ENCODE measurements at places on chromosomes 4 and X. TPM values are rescaled to one million over a fixed set of nuclear protein-coding genes. Genes with fewer than 3 reads are reported as not detected.

Gene PAGE2B
- not detected for total RNA-seq

- H3K36me3 ChIP-seq: no peaks in the 10 kb centered on the region
- DNase-seq: no peak
- H3K4me3 ChIP-seq: no peak overlapping the region
These were observed 51.2 kb downstream of the HMX1 start for GRCh38 chr4:8820178-8821102.

- H3K27ac ChIP-seq: peak overlapping the region; percentile 96
- H3K36me3 ChIP-seq: peaks cover 5% of the 10 kb centered on the region
- DNase-seq: no peak
- H3K4me1 ChIP-seq: peaks cover 7% of the 10 kb centered on the region
These were observed 764 bp downstream of the TRAPPC11 start for GRCh38 chr4:183659872-183660242.

Gene LAP3
- total RNA-seq: 47.7 TPM

Gene SPANXD
- total RNA-seq: not detected

Gene CEP44
- total RNA-seq: 15.6 TPM

DNA sequence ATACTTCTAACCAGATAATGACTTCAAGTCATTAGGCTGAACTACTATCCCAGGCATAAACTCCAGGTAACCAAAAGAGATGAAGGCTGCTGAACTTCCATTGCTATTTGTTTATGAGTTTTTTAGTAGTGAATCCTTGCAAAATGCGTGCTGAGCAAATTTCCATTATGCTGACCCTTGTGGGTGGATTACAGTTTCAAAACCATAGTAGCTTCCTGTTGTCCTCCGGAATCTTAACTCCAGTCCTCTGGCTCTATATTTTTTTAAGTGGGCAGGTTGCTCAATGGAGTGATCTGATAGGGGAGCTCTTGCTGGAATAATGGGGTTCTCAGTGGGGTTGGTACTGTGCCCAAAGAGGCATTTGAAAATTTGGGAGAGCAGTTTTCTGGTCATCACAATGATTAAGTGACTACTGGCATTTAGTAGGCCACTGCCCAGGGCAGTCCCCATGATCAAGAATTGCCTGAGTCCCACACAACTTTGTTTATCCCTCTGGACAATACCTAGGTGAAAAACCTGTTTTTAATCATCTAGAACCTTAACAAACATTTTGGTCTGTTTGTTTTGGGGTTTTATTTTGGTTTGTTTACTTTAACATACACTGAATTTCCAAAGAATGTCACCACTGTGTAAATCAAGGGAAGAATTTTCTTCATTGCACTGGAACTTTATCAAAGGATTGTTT is 302.3 kb upstream of the GATB start:
- DNase-seq: peak; percentile 23
- peaks cover 18% of the 10 kb centered on the region for H3K4me1 ChIP-seq
- peak overlapping the region; percentile 43 for H3K27ac ChIP-seq
- H3K4me3 ChIP-seq: no peak overlapping the region
- H3K27me3 ChIP-seq: no peaks in the 10 kb centered on the region

DNA sequence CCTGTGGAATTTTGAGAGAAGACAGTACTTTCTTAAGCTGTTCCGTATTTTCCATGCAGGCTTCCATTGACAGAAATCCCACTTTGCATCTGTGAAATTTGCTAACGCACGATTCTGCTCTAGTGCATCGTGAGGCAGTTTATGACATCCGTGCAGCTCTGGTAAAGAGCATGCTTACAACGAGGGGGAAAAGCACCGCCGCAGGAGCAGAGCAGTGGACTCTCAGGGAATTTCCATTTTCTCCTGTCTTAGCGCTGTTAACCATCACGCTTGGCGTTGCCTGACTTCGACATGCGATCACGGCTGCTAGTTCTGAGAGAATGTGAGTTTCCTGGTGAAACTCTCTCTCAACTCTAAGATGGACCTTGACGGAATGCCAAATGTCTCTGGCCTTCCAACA is 43.9 kb downstream of the DCTD start:
- H3K27me3 ChIP-seq: no peaks in the 10 kb centered on the region
- no peak overlapping the region for H3K27ac ChIP-seq

Gene ZBTB49
- 5.3 TPM for total RNA-seq

DNA sequence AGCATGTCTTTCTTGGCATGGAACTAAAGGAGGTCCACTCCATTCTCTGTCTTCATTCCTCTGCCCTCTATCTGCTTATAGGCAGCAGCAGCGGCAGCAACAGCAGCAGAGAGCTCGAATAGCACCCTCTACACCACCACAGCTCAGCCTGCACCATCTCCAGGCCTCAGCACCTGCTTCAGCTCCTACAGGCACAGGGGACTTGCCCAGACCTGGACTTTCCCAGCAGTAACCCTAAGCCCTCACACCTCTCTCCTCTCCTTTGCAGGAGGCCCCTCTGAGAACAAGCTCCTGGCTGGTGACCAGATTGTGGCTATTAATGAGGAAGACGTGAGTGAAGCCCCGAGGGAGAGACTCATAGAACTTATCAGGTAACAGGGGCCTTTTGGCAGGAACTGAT is 80.7 kb downstream of the FRMPD3 start:
- H3K27ac ChIP-seq: no peak overlapping the region
- no peak for DNase-seq
- H3K36me3 ChIP-seq: no peaks in the 10 kb centered on the region
- H3K27me3 ChIP-seq: peaks cover 33% of the 10 kb centered on the region
- H3K4me3 ChIP-seq: no peak overlapping the region

Gene PHKA1
- 2.7 TPM for total RNA-seq

Gene ENOX2
- total RNA-seq: 11.6 TPM

Gene NHSL2
- total RNA-seq: 7.8 TPM

GRCh38 chr4:153181293-153181692 is 22.9 kb upstream of the TRIM2 start:
- no peak overlapping the region for H3K27ac ChIP-seq
- no peak overlapping the region for H3K4me3 ChIP-seq
- no peaks in the 10 kb centered on the region for H3K27me3 ChIP-seq
- no peaks in the 10 kb centered on the region for H3K36me3 ChIP-seq

Gene USP51
- total RNA-seq: 4.1 TPM

Gene PITX2
- 23.4 TPM for total RNA-seq

Gene PDK3
- 5.6 TPM for total RNA-seq

Gene HSD17B13
- 0.22 TPM for total RNA-seq

DNA sequence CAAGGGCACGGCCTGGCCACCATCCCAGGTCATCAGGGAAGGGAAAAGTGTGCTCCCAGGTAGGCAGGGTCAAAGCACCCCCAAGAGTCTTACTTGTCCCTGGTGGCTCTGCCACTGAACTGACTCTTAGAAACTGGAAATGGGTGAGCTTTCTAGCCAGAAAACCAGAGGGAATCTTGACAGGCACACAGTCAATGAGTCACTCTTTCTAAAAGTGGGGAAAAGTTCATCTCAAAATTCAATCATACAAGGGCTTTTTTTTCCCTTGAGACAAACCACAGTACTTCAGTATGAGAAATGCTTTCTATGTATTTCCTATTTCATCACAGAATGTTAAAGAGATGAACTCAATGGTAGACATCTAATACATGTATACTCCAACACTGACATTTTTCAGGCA is 12.5 kb downstream of the HPF1 start:
- H3K27ac ChIP-seq: no peak overlapping the region
- H3K4me1 ChIP-seq: no peaks in the 10 kb centered on the region
- no peak for DNase-seq
- H3K4me3 ChIP-seq: no peak overlapping the region

Gene IL2RG
- 0.98 TPM for total RNA-seq

Gene AREG
- total RNA-seq: 0.09 TPM

Gene MAGIX
- total RNA-seq: 2.6 TPM

- H3K27me3 ChIP-seq: peaks cover 28% of the 10 kb centered on the region
- no peak for DNase-seq
- H3K4me1 ChIP-seq: no peaks in the 10 kb centered on the region
- no peak overlapping the region for H3K4me3 ChIP-seq
- H3K36me3 ChIP-seq: no peaks in the 10 kb centered on the region
These were observed 1.5 kb downstream of the CDX4 start for GRCh38 chrX:73448379-73448778.

- H3K27me3 ChIP-seq: no peaks in the 10 kb centered on the region
- H3K36me3 ChIP-seq: no peaks in the 10 kb centered on the region
- no peak overlapping the region for H3K27ac ChIP-seq
- no peak overlapping the region for H3K4me3 ChIP-seq
These were observed 106.8 kb downstream of the EIF4E start for GRCh38 chr4:98822144-98822543.

Gene MAGEC2
- total RNA-seq: not detected

GRCh38 chr4:107125496-107125895 is 89.4 kb upstream of the DKK2 start:
- H3K4me3 ChIP-seq: no peak overlapping the region
- H3K36me3 ChIP-seq: no peaks in the 10 kb centered on the region
- H3K27ac ChIP-seq: no peak overlapping the region
- peak; percentile 16 for DNase-seq

Gene GLRA3
- not detected for total RNA-seq

DNA sequence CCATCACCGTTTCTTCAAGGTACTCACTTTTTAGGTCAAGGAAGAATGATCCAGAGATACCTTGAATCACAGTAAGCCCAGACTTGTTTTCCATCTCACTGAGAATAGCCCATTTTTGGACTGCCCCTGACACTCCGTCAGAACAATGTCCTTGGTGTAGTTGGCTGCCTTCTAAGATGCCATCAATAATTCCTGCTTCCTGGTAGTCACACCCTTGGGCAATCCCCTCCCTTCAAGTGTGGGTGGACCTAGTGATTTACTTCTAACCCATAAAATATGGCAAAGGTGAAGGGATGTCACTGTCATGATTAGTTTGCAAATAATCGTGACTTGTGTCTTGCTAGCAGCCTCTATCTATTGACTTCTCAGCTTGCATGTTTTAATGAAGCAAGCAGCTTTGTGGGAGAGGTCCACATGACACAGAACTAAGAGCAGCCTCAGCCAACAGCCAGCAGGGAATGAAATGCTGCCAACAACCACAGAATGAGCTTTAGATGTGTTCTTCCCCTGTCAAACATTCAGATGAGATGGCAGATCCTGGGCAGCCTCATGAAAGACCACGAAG is 20.0 kb upstream of the KLHL34 start:
- peaks cover 13% of the 10 kb centered on the region for H3K27me3 ChIP-seq
- H3K27ac ChIP-seq: no peak overlapping the region
- no peaks in the 10 kb centered on the region for H3K4me1 ChIP-seq
- DNase-seq: no peak
- no peaks in the 10 kb centered on the region for H3K36me3 ChIP-seq

GRCh38 chr4:110087070-110087708 is 111.2 kb downstream of the ELOVL6 start:
- no peak overlapping the region for H3K4me3 ChIP-seq
- H3K36me3 ChIP-seq: no peaks in the 10 kb centered on the region
- H3K27ac ChIP-seq: peak overlapping the region; percentile 57
- H3K4me1 ChIP-seq: peaks cover 5% of the 10 kb centered on the region

Gene IBSP
- total RNA-seq: not detected

DNA sequence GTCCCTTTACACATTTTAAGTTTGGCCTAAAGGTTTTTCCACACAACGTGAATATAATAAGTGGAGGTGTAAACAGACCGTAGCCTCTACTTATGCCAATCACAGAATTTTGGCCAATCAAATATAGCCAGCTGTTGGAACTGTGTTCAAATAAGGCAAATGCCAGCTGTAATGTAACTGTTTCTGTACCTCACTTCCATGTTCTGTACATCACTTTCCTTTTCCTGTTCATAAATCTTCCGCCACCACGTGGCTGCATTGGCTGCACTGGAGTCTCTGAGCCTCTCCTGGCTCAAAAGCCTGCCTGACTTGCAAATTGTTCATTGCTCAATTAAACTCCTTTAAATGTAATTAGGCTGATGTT is 105.1 kb upstream of the SMIM31 start:
- no peak overlapping the region for H3K4me3 ChIP-seq
- no peaks in the 10 kb centered on the region for H3K36me3 ChIP-seq
- no peaks in the 10 kb centered on the region for H3K27me3 ChIP-seq
- H3K27ac ChIP-seq: no peak overlapping the region

GRCh38 chrX:120205816-120206753 is 44.5 kb upstream of the ZBTB33 start:
- no peaks in the 10 kb centered on the region for H3K36me3 ChIP-seq
- H3K27me3 ChIP-seq: peaks cover 7% of the 10 kb centered on the region
- no peaks in the 10 kb centered on the region for H3K4me1 ChIP-seq
- DNase-seq: peak; percentile 29

DNA sequence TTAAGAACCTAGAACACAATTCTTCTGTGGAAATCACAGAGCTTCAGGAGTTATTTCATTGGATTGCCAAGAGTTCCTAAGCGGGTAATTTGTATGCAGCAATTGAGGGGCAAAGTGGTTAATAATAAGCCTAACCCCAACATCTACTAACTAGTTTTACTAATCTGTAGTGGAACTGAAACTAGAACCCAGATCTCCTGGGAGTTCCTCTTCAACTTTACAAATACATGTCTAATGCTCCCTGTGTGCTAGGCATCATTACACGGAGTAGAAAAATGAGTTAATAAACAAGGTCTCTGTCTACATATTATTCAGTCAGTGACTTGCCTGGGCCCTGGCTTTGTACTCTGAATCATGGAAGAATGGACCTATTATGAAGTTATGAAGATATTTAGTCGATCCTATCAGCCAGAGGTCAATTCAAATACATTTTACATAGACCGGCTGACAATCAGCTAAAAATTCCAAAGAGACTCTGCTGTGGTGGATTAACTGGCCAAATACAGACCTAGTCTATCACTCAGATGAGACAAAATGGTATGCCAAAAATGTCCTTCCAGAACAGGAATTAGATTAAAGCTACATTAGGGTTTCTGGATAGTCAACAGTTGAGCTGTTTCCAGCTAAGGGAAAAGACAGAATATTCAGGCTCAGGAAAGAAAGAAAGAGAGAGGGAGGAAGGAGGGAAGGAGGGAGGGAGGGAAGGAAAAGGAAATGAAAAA is 326.0 kb downstream of the FBXW7 start:
- no peaks in the 10 kb centered on the region for H3K27me3 ChIP-seq
- no peaks in the 10 kb centered on the region for H3K4me1 ChIP-seq
- no peak overlapping the region for H3K4me3 ChIP-seq
- DNase-seq: no peak
- H3K27ac ChIP-seq: no peak overlapping the region

- H3K36me3 ChIP-seq: no peaks in the 10 kb centered on the region
- no peaks in the 10 kb centered on the region for H3K27me3 ChIP-seq
- H3K4me1 ChIP-seq: no peaks in the 10 kb centered on the region
- H3K27ac ChIP-seq: no peak overlapping the region
These were observed 257.0 kb downstream of the IDS start for GRCh38 chrX:149248073-149248625.

- peaks cover 5% of the 10 kb centered on the region for H3K4me1 ChIP-seq
- peak overlapping the region; percentile 72 for H3K27ac ChIP-seq
- H3K27me3 ChIP-seq: no peaks in the 10 kb centered on the region
- DNase-seq: peak; percentile 49
- H3K4me3 ChIP-seq: peak overlapping the region; percentile 63
These were observed 522 bp downstream of the FNIP2 start for GRCh38 chr4:158769175-158769921.

Gene ADH1C
- 9.4 TPM for total RNA-seq

Gene FGFBP2
- 0.93 TPM for total RNA-seq

- no peak for DNase-seq
- H3K27me3 ChIP-seq: no peaks in the 10 kb centered on the region
- H3K4me1 ChIP-seq: peaks cover 3% of the 10 kb centered on the region
- no peaks in the 10 kb centered on the region for H3K36me3 ChIP-seq
These were observed 1.8 kb downstream of the TENM3 start for GRCh38 chr4:182245041-182245440.

Data from muscle of leg (tissue), 16 donors.